Fibroblast of pulmonary artery (primary cell): ENCODE measurements at places on chromosomes 7 and 10.

DNA sequence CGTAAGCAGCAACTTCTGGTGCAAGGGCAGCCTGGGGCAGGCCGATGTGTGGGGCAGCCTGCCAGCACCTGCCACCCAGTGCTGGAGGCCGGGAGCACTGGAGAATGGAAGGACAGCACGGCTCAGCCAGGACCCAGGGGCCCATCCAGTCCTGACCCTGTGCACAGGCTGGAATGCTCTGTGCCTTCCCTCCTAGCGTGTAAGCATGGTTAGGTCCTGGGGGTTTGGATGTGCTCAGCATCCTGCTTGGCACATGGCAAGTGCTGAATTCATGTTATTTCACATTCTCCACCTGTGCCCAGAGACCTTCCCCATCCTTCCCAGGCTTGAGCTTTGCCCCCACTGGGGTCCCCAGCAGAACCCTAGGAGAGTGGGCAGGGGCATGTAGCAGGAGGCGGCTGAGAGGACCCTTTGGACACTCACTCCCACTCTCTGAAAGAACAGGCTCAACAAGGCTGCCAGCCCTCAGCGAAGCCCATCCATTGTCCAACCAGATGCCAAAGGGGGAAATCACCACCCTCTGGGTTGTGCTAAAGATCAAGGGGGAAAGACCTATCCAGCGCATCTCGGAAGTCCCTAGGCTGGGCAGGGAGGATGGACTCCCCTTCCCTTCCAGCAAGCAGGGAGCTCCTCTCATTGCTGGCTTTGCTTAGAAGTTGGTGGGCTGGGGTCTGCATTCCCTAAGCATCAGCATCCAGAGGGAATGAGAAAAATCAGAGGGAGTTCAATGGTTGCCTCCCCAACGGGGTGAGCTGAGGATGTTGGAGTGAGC, 29.7 kb downstream of the ANXA8 start:
- no peak for DNase-seq

GRCh38 chr10:116840389-116841075, 8.8 kb upstream of the ENO4 start:
- no peak for DNase-seq

DNA sequence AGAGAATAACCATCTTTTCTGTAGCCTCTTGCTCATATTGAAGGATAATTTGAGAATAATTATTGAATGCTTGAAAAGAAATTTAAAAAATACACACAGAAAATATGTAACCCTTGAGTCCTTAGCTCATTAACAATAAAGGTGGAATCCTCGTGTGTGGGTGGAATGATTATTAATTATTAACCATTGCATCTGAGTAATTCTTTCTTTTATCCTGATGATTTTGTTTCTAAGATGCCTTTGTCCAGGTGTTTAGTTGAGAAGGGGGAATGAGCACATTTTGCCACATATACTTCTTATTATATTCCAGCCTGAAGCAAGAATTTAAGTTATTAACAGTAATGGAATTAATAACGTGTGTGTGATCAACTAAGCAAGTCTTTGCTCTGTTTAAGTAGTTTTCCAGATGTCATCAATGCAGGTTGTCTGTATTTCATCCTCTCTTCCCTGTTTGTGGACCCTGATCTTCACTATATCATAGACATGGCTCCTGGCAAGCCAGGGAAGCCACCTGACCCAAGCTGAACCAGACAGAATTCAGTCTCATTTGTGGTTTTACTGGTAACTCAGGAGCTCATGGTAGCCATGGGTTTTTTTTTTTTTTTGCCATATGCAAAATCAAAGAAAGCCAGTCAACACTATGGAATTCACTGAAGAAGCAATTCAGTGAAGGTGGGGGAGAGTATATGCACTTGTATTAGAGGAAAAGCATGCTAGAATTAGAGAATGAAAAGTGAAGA, 144.3 kb downstream of the KIF20B start:
- DNase-seq = peak; percentile 13

GRCh38 chr10:1063232-1063865, 7.2 kb downstream of the WDR37 start:
- DNase-seq = no peak

DNA sequence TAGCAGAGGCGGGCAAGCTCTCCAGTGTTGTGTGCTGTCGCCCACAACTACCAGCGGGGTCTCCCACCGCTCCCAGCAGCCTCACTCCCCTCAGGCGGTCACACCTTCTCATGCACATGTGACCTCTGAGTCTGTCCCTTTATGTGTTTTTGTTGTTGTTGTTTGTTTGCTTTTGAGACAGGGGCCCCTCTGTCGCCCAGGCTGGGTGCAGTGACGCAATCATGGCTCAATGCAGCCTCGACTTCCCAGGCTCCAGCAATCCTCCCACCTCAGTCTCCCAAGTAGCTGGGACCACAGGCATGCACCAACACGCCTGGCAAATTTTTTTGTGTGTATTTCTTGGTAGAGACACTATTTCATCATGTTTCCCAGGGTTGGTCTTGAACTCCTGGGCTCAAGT, 1.5 kb downstream of the CPSF4 start:
- DNase-seq = peak; percentile 31

DNA sequence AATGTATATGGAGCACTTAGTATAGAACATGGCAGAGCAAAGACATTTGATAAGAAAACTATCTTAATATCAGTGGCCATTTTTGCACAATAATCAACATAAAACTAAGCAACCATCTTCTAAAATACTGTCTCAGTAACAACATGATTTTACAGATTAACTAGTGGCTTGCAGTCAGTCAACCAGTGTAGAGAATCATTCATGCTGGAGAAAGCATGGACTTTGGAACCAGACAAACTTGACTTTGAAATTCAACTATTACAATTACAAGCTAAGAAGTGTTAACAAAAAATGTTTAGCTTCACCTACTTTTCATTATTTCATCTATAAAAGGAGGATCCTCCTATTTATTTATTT, 27.7 kb downstream of the CUBN start:
- no peak for DNase-seq

DNA sequence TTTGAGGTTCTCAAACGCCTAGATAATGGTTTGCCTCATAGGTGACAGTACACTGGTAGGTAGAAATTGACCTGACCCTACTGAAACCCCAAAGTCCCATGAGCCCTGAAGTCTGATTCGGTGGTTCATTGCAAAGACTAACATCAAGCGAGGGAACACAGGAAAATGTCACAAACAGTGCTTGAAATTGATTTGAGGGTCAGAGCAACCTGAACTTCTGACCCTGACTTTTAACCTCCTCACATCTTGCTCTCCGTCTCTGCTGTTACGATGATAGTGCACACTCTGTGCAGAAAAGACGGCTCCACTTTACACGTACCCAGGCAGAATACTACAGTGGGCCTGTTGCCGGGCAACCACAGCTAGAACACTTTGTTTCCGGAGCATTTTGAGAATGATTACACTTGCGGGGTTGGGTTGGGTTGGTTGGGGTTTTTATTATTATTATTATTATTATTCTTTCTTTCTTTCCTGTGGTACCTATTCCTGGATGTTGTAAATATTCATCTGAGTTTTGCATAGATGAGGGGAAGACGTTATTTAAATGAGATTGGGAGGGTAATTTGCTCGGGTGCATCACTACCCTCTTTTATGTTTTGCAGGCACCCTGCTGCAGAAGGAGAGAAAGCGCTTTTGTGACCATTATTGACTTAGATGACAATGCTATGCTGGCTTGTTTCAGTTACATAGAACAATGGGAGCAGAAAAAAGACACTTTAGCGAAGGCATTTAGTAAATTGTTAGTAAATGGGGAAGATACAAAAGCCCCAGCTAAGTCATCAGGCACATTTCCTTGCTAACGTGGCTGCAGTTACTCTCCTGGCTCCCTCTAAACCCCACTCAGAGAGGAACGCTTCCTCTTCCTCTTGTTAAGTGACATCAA, 438.1 kb upstream of the NRP1 start:
- DNase-seq = peak; percentile 24

- no peak for DNase-seq
These were observed 1.1 kb downstream of the YAE1 start for GRCh38 chr7:39567294-39567693.

- no peak for DNase-seq
These were observed 102.1 kb downstream of the OSBPL3 start for GRCh38 chr7:24877790-24878311.

GRCh38 chr10:16644146-16644545, 122.5 kb upstream of the C1QL3 start:
- peak; percentile 50 for DNase-seq

DNA sequence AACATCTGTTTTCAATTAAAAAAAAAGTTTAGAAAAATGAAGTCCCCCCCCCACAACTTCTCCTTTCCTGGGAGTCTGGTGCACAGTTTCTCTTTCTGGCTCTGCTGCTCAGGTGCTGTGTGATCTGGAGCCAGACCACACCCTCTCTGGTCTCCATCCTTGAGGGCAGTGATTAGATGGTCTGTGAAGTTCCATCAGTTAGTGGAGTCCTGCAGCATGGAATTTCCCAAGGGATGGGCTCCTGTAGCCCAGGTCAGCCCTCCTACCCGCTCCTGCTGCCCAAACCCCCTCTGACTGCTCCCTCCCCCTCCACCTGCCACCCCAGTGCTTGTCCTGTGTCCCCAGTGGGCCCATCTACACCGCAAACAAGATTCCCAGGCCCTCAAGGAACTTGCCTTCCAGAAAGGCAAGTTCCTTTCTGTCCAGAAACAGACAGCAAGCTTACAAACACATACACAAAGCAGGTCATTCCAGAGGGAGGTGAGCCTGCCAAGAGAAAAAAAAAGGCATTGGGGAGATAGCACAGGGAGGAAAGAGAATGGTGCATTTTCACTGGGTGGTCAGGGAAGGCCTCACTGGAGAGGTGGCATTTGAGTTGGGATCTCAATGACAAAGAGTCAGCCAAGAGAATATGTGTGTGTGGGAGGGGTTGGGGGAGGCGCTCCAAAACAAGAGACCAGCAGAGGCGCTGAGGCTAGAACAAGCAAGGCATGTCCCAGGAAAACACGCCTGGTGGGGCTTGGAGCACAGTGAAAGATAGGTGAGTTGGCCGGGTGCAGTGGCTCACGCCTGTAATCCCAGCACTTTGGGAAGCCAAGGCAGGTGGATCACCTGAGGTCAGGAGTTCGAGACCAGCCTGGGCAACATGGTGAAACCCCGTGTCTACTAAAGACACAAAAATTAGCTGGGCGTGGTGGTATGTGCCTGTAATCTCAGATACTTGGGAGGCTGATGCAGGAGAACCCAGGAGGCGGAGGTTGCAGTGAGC, 49.5 kb upstream of the SLC29A3 start:
- peak; percentile 72 for DNase-seq

DNA sequence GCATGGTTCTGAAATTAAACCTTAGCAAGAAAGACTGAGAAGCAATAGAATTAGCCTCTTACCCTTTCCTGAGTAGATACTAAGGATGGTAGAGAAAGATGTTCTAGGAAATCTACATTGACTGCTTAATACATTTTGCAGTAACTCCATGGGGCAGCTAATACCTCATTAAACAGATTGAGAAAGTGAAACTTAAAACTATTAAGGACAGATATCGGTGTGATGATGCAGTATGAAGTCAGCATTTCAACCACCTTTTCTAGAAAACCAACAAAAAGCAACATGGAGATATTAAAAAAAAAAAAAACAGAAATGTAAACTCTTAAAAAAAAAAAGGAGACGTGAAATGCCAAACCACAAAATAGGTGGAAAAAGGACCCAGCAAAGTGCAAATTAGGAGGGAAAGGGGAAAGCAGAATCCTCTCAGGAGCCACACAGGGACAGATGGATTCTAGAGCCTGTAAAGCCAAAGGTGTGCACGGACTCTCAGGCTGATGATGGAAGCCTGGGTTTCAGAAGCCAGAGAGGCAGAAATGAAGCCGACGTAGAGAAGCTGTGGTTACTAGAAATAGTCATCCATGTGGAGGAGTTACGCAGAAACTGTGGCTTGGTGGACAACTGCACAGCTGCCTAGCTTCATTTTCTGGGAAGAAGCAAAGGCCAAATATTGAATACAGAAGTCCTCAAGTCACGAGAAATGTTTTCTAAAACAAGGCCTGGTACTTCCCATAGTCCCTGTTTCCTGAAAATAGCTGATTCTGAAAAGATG, 38.1 kb upstream of the GPR141 start:
- DNase-seq = no peak

- DNase-seq = no peak
These were observed 1.2 kb upstream of the AKR1E2 start for GRCh38 chr10:4824791-4825310.

- DNase-seq = no peak
These were observed 88.5 kb downstream of the AKR1D1 start for GRCh38 chr7:138164804-138165203.

DNA sequence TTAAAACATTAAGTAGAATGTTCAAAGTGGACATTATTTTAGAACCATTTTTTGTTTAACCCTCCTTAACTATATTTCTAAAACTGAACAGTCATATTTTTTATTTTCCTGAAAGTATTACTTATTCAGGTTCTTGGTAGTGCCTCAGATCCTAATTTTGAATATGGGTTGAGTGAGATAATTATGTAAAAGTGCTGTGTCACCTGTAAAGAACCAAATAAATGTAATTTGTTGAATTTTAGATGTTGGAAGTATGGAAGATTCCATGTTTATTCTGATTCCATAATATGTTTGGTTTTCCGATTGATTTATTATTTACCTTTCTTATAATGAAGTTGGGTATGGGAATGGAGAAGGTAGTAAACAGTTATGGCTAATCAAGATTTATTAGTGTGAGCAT, 61.4 kb downstream of the LUC7L2 start:
- DNase-seq = no peak
